ENCODE measurements at places on chromosomes 13 and 19.

- DNase-seq, result no peak
Observed at GRCh38 chr13:40458720-40458990, 207.8 kb downstream of the FOXO1 start.

GRCh38 chr19:3225169-3225485 lies 666 bp downstream of the CELF5 start:
- no peak for DNase-seq

DNA sequence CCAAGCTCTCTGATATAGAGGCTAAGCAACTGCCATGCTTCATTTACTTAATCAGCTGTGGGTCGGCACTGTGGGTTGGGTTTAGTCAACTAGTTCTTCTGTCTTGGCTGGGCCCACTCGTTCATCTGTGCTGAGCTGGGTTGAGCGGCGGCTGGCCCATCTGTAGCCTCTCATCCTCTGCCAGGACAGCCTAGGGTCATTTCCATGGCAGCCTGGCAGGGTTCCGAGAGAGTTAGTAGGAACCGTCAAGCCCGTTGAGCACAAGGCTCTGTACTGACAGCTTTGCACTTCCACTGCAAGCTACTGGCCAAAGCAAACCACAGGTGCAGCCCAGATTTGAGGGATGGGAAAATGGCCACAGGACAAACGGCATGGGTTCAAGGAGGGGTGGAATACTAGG lies 6.6 kb upstream of the ZNF835 start:
- no peak for DNase-seq

DNA sequence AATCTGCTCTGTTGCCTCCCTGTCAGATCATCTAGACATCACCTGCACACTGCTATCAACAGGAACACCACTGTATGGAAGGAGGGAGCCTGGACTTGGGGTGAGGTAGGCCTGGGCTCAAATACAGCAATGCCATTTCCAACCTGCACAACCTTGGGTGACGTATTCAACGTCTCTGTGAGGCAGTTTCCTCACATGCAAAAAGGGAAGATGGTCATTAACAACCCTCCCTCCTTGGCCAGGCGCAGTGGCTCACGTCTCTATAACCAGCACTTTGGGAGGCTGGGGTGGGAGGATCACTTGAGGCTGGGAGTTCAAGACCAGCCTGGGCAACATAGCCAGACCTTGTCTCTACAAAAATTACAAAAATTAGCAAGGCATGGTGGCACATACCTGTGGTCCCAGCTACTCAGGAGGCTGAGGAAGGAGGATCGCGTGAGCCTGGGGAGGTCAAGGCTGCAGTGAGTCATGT lies 13.1 kb downstream of the XRCC1 start:
- DNase-seq, result no peak

- no peak for DNase-seq
Observed at GRCh38 chr13:94333131-94333820, 146.2 kb downstream of the DCT start.

DNA sequence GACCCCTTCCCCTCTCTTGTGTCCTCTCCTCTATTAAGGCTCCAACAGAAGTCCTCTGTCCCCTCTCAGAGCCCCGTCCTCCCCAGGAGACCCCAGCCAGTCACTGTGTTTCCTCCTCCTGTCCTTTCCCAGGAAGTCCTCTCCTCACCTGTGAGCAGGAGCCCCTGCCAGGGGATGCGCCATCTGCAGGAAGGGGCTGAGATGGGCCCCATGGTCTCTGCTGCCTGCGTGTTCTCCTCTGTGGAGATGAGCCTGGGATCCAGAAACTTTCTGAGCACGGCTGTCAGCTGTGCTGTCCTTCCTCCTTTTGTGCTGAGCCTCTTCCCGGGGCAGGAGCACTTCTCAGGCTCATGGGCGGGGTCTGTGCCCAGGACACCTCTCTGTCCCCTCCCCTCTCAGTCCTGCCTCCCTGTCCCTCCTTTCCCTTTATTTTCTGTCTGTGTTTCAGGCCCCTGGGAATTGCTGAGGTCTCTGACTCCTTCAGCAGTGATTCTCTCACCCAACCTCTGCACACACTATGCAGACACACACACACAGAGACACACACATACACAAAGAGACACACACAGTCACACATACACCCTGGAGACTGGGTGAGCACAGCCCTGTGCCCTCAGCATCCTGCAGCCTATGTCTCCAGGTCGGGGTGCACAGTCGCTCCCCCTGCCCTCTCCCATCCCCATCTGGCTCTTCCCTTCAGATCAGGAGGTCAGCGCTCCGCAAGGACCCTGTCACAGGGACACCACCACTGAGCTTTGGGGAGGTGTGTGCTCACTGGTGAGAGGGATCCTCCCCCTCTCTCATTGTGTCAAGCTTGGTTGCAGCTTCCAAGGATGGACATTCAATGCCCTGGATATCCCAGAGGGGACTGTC lies at the start of gene CEACAM8:
TSS of gene CEACAM8 (minus strand) at position 308 of the 873 bp plus-strand sequence. CDS start at position 212, 96 bp downstream.
- DNase-seq, result no peak

DNA sequence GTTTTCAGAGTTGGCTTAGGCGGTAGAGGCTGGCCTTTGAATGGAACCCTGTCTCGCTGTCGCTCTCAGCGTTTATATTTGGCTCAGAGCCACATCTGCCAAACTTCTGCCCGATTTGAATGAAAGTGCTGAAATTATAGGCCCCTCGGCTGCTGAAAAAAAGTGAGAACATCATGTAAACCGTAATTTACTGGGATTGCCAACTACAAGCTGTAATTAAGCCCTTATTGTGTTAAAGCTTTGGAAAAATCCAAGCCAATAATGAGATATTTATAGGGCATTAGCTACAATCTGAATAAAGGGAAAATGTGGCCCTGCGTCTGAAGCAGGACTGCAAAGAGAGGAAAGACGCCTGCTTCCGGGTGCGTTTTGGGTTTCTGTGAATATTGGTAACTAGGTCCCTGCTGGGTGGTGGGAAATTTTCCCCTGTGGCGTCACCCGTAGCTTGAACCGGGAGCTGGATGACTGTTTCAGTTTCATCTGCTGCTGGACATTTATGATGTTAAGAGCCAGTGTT lies 9.9 kb downstream of the DNM2 start:
- DNase-seq, result no peak

GRCh38 chr19:20470345-20471135 lies 95.0 kb downstream of the ZNF737 start:
- no peak for DNase-seq
